ENCODE measurements at places on chromosomes 4 and X.

DNA sequence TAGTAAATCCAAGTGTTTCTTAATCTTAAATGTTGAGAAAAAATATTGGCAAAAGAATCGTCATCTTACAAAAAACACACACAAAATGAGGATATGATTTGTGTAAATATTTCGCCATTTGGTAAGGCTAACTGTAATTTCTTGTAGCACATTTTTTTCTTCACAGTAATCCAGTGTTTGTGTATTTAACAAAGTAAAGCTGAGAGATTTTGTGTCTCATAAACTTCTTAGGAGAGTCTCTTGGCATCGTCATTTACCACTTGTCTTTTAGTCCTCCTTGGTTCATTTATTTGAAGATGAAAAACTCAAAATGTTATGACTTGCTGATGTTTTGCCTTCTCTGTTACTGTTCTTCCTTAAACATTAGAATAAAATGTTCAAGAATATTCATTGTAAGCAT is 326.7 kb upstream of the PITX2 start:
- no peak for DNase-seq

GRCh38 chr4:96652158-96652557 is 812.3 kb downstream of the PDHA2 start:
- no peak for DNase-seq

- DNase-seq = no peak
These were observed 67.9 kb downstream of the TAB3 start for GRCh38 chrX:30821116-30821515.

GRCh38 chr4:76016393-76016792 is 6.9 kb downstream of the CXCL10 start:
- no peak for DNase-seq

DNA sequence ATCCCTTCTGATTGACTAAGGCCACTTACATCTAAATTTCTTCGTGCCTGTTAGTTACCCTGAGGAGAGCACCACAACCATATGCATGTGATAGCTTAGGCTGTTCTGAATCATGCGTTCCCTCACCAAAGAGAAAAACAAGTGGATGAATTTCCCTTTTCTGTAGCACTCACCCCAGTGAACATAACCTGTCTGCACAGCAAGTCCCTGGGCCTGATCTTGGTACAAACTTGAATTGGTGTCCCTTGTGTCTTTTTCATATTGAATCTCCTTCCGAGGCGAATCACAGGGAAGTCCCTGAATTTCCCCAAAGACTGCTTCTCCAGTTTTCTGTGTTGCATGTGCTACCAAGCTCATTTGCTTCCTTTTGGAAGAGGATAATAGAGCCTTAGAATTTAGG is 100.4 kb downstream of the KLHL8 start:
- DNase-seq = no peak

- no peak for DNase-seq
These were observed 22.9 kb upstream of the COX7B2 start for GRCh38 chr4:46931981-46932380.

- no peak for DNase-seq
These were observed 3.6 kb upstream of the RNF175 start for GRCh38 chr4:153763404-153763803.

DNA sequence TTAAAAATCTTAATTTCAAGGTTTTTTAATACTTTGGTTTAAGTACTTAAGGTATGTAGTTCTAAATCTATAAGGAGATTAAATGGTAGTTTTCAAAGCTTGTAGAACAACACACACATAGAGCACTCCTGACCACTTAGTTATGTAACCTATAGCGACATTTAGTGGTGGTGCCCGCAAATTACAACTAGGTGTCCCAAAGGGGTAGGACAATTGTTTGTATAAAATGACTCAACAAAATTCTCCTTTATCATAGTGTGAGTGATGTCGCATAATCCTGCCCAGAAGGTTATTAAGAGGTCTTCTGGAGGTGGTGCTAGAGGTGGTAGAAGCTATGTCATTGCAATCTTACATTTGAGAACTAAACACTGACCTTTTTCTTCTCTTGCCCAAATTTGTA is 373.0 kb upstream of the RASGEF1B start:
- no peak for DNase-seq

DNA sequence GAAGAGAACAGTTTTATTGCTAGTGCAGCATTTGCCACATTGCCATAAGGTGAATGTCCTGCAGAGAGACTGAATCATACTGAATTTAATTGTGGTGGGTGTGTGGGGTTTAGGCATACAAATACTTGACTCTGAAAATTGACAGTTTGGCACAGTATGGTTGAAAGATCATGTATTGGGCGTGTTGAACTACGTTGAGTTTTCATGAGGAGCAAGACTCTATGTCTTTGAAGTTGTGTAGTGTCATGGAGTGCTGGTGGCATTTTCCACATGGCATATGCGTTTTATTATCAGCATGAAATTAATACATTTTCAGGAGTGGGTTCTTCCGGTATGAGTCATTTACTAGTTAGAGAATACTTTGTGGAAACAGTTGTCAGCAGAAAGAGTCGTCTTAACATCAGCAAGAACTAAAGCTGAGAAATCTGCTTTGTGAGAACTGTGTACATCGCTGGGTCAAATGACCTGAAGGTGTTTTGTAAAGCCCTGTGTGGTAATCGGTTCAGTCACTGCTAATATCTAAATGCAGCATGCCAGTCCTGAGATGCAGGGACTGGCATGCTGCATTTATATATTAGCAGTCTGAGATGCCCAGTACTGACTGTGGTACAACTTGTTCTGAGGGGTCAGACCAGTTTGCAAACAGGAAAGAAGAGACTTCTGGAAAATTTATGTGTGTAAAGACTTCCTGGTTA is 50.3 kb downstream of the ARHGAP10 start:
- no peak for DNase-seq

DNA sequence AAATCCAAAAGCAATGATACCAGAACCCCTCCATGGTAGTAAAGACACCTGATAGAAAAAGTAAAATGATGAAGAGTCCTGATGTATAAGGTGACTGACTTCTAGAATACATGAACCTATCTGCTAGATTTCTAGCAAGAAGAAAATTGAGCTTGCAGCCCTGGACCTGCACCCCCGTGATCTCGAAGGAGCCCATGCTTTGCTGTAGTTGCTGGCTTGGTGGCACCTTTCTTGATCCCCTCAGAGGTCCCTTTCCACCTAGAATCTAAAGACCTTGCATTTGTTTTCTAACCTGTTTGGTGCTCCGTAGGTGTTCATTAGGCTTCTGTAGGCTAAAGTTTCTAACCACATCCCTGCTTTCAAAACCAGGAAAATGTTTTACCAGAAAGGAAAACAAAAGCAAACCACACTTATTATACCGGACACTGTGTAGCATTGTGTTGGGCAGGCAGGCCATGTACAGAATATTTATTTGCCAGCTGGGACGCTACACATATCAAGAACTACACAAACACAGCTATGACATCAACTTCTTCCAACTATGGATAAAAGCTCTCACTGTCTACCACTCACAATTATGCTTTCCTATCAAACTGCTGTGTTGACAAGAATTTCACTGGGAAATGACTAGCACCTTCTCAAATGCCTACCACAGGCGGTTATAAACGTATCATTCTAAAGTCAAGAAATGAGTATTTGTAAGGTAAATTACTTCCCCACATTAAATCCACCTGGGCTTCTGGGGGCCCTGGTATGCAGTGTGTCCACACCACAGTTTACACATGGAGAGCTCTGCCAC is 316.2 kb downstream of the UNC5C start:
- DNase-seq = no peak

DNA sequence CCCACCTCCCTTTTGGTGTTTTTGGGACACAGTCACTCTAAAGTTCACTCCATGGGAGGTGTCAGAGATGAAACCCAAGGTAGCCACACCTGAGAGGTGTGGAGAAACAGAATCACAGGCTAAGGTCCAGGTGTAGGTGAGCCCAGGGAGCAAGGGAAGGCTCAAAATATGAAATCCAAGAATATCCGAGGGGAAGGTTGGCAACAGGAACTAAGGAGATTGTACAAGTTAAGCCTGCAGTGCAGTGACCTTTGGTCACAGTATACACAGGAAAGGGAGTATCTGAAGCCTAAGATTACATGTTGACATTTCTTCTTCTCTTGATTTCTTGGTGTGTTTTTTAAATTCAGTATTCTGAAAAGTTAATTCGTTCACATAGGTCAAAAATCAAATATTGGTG is 46.5 kb downstream of the PHF8 start:
- DNase-seq = no peak

DNA sequence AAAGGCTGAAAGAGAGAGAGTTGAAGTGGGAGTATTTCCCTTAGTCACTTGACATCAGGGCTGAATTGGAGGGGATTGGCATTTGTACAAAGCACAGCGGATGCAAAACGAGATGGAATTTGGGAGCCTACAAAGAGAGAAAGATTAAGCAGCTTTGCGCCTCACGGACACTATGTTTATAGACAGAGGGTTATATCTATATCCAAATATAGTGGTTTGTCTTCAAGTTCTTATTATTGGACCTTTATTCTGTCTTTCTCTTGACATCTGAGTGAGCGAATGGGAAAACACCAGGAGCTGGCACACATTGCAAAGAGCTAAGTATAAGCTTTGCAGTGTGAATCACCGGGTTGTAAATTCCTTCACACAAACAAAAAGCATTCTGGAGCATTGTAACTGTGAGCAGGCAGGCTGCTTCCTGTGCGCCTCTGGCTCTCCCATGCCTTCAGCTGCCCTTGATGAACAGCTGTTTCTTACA is 500.2 kb downstream of the STIM2 start:
- no peak for DNase-seq

DNA sequence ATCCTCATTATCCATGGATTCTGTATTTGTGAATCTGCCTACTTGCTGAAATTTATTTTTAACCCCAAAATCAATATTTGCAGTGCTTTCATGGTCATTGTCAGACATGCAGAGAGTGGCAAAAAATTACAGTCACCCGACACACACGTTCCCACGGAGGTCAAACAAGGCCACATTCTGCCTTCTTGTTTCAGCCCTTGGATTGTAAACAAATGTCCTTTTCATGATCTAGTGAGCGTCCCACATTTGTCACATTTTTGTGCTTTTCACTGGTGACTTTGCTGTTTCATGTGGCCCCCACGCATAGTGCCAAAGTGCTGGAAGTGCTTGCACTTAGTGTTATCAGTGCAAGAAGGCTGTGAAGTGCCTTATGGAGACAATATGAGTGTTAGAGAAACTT is 45.0 kb downstream of the SOD3 start:
- DNase-seq = no peak

- no peak for DNase-seq
These were observed 19.2 kb downstream of the SLC9A7 start for GRCh38 chrX:46739736-46740135.

- DNase-seq = no peak
These were observed 681.5 kb downstream of the ARAP2 start for GRCh38 chr4:35562861-35563260.

DNA sequence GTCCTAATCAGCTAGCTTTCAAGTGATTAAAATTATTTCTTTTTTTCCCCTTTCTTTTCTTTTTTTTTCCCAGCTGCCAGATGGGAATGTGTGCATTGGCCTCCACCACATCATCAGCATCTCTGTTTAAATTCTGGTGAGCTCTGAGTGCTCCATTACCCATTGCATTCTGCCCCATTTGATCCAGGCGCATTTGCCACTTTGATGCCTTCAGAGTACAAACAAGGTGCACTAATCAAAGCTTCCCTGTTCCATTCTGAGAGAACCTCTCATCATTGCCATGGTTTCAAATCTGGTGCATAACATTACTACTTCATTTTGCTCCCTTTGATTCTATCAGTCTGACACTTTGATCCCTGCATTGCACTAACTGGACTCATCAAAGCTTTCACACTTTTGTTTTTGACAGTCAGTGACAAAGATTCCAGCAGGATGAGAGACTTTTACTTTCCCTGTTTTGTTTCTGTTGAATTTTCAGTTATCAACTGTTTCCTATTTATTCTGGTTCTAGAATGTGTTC is 238.8 kb upstream of the PCDH10 start:
- DNase-seq = no peak

DNA sequence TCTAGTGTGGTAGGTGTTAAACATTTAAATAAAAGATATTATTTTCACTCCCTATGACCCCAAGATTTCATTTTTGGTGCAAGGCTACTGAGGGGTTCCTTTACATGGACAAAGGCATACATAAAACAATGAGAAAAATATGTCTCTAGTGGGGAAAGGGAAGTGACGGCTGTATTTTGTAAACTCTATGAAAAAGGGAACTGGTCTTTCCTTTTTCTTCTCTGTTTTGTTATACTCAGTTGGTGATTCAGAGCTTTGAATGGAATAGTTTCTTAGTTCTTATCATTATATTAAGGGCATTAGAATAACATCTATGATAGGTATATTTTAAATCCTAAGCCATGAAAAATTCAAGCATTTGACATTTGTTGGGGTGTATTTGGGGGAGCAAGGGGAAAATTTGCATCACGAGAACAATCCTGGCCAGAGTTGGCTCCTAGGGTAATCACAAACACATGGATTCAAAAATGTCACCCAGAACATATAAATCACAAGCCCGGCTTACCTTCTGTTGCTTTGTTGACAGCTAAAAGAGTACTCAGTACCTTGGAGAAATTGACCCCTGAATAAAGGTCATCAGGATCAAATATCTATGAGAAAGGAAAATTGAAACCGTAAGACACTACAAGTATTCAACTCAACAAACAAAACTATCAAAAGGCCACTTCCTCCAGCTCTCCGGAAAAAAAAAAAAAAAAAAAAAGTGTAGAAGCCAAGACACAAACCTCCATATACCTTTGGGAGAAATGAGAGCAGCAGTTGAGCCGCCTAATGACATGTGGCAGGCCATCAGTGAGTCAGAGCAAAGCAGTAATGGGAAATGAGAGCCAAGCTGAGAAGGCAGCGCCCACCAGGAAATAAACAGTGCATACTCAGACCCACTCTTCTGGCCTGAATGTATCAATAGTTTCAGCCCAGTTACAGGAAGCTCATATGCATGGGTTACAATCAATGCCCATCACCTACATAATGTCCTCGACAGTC is 33.4 kb downstream of the ARHGEF6 start:
- DNase-seq = no peak

GRCh38 chrX:42673301-42673810 is 104.6 kb downstream of the PPP1R2C start:
- DNase-seq = no peak

DNA sequence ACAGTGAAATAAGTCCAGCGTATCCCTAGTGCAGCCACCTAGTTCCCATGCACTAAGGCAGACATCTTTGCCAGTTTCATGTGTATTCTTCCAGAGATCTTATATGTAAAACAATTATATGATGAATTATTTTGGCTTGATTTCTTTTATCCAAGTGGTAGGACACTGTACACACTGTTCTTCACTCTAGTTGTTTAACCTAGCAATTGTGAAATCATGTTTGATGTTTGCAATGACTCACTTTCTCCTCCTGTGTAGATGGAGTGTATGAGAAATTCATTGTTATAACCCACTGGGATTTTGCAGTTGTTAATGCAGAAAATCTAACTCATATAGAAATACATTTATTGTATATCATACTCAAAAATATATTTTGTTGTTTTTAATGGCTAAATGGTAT is 17.5 kb upstream of the TBC1D1 start:
- DNase-seq = no peak

DNA sequence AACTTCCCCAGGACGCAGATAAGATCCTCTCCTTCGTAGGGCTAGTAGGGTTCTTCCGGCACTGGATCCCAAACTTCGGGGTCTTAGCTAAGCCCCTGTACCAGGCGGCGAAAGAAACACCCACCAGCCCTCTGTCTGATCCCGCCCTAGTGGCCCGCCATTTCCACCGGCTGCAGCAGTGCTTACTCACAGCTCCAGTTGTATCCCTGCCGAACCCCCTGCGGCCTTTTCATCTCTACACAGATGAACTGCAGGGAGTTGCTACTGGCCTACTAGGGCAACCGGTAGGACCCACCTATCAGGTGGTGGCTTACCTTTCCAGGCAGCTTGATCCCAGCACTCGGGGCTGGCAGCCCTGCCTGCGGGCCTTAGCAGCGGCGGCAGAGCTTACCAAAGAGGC is 961.2 kb downstream of the RPA4 start:
- DNase-seq = no peak
